ENCODE measurements at places on chromosomes 4 and X.
A peak's percentile ranks its signal among the peaks of the same experiment; 100 is the strongest.

DNA sequence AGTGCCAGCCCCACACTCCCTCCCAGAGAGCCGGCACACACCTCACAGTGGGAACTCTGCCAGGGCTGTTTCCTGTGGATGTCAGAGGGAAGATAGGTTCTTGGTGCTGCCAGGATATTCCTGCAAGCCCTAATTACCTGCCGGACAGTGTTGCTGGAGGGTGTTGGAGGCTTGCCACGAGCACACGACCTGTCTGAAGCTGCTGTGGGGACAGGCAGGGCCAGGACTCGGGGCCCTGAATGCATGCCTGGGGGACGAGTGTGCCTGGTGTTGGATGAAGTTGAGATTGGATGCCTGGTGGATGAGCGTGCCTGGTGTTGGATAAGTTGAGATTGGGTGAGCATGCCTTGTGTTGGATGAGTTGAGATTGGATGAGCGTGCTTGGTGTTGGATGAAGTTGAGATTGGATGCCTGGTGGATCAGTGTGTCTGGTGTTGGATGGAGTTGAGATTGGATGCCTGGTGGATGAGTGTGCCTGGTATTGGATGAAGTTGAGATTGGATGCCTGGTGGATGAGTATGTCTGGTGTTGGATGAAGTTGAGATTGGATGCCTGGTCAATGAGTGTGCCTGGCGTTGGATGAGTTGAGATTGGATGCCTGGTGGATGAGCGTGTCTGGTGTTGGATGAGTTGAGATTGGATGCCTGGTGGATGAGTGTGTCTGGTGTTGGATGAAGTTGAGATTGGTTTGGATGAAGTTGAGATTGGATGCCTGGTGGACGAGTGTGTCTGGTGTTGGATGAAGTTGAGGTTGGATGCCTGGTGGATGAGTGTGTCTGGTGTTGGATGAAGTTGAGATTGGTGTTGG is 23.2 kb upstream of the UVSSA start:
- DNase-seq = peak; percentile 62

GRCh38 chrX:46407753-46408130 is 137.5 kb downstream of the ZNF674 start:
- DNase-seq = no peak

DNA sequence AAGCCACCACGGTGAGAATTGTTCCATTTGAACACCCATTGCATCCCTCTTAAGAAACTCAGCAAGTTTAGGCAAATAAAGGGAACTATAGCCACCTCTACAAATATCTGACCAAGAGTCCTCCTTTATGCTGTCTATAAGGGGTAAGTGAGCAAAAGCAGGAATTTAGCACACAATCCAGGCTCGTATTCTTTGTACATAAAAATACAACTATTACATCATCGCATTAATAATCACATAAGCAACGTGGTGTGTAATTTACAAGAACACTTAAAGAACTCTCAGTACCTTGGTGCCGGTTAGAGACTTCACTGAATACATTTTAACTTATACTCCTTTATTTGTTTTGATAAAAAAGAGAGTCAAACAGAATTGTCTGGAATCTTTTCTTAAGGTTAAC is 38.8 kb downstream of the PALLD start:
- DNase-seq = no peak

DNA sequence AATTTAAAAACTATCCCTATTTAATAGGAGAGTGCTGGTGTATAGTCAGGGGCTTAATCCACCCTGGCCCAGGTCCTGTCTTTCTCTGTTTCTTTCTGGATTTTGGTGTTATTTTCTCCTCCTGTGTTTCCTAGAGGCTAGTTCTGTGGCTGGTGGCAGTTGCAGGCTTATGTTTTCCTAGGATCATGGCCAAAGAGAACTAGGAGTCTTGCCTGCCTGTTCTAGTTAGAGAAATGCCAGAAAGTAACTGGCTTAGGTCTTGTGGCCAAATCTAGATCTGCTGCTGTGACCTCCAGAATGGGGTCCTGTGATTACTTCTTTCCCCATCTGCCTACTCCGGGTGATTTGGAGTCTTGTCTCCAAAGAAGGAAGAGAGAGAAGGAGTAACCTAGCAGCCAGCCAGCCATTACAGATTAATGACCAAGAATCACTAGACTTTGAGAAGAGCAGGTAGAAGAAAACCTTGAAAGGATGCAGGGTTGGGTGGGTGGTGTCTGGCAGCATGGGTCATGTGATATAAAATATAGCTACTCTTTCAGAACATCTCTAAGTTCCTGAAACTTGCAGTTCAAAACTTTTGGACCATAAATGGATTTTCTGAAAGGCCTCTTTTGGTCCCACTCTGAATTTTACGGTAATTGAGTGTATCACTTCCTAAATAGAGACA is 117.9 kb downstream of the STIM2 start:
- no peak for DNase-seq

DNA sequence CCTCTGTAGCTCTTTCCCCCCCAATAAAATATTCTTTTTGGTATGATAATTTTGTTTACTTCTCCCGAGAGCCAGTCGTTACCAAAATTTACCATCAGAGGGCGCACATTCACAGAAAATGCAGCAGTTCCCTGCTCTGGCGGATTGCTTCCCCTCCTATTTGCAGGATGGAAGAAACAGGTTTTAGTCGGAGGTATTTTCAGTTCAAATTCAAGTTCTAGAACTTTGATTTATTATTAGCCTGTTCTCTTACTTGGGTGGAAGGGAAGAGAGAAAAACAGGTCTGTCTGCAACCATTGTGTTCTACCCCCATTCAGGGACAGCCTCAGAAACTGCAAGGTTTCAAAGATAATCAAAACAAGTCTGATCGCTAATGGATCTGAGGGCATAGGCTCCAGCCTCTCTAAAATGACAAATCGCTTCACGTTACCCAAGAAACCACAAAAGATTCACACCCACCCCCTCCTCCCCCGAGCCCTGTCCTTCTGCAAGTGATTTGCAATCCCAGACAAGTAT is 263.8 kb upstream of the RPS6KA3 start:
- no peak for DNase-seq

DNA sequence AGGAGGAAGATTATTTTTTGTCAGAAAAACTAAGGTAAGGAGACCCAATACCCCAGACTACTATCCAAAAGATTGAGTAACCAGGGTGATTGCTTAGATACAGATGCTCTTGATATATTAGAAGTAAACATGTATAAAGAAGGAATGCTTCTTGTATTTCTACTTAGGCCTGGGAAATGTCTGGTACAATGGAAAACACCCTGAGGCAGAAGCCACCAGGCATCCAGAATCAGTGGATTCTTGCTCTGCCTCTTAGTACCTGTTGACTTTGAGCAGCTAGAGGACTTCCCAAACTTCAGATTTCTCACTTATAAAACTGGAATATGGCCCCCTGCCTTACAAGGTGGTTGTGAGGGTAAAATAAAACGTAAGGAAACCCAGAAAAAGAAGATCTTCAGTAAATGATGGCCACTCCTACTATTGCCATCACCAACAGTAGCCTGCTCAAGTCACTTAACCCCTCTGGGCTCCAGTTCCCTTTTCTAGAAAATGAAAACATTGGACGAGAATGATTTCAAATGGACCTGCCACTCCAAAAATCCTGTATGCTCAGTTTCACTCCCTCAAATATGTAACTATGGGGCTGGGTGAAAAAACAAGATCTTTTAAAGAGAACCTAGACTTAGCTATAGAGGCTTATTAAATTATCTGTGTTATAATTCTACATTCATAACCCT is 56.6 kb downstream of the AMELX start:
- no peak for DNase-seq

- peak; percentile 0 for DNase-seq
Observed at GRCh38 chrX:78886550-78886949, 58.6 kb upstream of the P2RY10 start.

DNA sequence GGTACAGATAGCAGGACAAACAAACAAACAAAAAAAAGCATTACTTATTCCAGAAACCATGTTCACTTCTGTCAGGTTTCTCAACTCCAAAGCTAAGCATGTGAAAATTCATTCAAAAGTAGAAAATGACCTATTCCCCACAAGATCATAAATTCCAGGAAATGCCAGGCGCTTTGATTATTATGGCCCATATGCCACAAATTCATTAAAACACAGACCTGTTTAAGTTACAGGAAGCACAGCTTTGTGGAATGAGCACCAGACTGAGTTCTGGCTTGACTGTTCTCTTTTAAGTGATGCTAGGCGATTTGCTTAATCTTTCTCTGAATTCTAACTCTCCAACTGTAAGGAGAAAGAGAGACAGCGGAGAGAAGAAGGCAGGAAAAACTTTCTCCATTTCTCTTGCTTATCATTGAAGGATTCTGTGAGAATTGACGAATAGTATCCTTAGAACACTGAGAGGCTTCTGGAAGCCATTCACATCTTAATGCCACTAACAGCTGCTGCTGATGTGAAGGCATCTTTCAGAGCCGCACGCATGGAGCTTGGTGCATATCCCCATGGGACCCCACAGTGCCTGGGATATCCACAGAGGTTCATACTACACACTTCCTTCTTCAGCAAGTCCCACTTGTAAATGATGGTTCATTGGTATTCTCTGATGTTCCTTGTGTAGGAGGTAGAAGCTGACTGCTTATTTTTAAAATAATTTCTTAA is 138.0 kb downstream of the ZNF674 start:
- DNase-seq = peak; percentile 15

DNA sequence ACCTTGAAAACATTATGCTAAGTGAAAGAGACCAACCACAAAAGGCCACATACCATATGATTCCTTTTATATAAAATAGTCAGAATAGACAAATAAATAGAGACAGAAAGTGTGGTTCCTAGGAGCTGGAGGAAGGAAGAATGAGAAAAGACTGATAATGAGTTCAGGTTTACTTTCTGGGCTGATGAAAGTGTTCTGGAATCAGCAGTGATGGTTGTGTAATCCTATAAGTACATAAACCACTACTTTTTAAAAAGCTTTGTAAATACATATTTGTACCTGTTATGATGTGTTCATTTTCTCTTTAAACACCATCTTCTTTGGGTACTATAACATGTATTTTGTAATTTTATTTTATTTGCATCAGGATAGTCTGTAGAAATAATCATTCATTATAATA is 20.6 kb downstream of the PIR start:
- DNase-seq = no peak

DNA sequence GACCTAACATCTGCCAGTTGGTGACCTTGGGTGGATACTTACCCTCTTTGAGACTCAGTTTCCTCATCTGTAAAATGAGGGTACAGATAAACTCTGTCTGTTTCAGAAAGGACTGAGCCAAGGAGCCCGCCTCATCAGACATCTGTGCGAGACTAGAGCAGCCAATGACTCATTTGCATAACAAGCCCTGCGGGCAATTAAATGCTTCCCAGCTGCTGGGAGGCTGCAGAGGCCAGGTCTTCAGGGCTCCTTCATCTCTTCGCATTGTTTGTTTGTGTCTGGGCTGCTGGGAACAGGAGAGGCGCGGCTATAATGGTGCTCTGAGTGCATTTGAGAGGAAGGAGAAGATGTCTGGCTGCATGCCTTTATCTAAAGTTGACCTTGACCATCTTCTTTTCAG is 85.0 kb downstream of the ADRA2C start:
- peak; percentile 58 for DNase-seq

DNA sequence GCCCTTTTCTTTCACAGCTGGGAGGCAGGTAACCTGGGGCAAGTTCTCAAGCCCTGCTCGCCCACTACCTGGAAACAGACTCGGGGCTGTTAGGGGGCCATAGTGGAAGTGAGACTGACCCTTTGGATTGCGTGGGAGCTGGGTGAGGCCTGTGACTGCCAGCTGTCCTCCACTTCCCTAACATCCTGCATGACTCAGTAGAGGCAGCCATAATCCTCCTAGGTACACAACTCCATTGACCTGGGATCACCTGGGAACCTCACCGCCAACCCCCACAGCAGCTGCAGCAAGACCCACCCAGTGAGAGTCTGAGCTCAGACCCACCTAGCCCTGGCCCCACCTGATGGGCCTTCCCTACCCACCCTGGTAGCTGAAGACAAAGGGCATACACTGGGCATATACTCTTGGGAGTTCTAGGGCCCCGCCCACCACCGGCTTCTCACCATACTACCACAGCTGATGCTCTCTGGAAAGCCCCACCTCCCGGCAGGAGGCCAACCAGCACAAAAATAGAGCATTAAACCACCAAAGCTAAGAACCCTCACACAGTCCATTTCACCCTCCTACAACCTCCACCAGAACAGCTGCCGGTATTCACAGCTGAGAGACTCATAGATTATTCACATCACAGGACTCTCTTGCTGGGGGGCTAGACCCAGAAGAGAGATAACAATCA is 61.1 kb upstream of the DCTD start:
- DNase-seq = no peak

- no peak for DNase-seq
Observed at GRCh38 chr4:42653626-42654560, 3.0 kb downstream of the ATP8A1 start.

DNA sequence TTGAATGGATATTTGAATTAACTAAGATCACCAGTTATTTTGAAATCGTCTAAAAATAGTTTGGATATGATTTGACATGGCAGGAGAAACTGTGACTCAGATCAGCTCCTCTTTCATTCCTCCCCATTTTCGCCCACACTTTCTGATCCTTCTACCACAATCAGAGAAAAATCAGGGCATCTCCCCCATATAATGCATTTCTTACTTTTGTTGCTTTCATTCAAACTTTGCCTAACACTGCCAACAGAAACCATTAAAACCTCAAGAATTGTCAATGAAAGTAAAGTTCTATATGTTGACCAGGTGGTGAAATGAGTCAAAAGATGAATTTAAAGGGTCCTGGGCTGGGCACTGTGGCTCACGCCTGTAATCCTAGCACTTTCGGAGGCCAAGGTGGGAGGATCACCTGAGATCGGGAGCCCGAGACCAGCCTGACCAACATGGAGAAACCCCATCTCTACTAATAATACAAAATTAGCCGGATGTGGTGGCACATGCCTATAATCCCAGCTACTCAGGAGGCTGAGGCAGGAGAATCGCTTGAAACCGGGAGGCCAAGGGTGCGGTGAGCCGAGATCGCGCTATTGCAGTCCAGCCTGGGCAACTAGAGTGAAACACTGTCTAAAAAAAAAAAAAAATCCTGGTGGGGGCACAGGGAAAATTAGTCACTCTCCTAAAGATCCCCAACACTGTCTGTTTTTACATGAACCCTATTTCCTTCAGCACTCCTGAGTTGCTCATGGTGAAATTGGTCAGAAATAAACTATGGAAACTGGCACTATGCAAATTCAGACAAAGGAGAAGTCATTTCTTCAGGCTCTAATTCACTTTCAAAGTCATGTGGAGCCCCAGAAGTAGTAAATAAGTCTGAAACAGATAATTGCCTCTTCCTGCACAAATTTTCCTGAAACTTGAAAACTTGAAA is 122.8 kb upstream of the NOCT start:
- DNase-seq = no peak

DNA sequence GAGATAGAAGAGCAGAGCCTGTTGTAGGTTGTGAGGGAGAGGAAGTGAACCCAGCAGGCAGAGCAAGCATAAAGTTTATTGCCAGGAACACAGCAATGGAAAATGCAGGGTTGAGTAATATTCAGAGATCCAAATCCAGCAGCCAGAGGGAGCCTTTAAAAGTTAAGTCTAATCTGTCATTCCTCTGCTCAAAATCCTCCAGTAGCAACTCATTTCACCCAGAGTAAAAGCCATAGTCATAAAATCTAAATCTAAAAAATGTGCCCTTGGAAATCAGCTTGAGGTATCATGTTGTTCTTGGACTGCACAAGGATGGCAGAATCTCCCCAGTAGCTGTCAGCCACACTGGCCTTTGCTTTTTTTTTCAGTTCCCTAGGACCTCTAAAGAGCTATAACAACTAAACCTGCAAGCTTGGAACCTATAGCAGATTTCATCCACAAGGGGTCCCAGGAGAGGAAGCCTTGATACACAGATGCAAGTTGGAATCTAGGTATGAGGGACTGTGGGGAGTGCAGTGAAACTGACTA is 62.9 kb upstream of the FRAS1 start:
- DNase-seq = peak; percentile 48

All from GM04504 (cell line).